ENCODE measurements at places on chromosomes 12 and 14.
A peak's percentile ranks its signal among the peaks of the same experiment; 100 is the strongest.

DNA sequence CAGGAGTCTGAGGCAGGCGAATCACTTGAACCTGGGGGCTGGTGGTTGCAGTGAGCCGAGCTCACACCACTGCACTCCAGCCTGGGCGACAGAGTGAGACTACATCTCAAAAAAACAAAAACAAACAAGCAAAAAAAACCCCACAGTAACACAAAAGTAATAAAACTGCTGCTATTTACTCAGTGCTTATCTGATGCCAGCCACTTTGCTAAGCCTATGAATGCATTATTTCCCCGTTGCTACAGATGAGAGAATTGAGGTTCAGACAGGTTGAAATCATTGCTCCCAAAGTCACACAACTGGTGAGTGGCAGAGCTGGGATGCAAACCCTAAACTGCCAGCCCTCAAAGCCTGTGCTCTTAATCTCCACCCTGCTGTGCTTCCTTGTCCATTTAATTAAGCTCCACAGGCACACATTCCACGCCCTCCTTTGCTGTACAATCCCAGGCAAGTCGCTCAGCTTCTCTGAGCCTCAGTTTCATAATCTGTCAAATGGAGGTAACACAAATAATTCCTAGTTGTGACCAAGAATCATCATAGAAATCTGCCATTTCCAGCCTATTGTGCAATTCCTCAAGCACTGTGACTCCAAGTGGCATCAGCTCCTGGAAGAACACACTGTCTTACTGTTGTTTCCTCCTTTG lies 5.7 kb upstream of the OAS3 start:
- no peak for DNase-seq

GRCh38 chr12:4243091-4243490 lies 30.5 kb upstream of the CCND2 start:
- no peak for DNase-seq

DNA sequence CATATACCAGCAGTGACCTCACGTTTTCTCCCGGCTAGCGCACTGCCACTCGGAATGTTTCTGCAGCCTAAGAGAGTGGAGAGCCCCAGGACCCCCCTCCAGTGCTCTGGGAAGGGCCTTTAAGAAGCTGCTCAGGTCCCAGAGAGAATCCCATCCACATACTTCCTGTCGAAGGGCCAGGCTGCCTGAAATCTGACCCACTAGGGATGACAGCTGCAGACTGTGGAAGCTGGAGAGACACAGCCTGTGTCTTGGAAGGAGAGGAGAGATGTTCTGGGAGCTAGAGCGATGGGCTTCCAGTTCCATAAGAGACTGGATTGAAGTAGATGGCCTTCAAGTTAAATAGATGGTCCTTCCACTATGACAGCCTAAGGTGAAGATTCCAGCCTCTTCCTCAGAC lies 54.4 kb downstream of the IQSEC3 start:
- no peak for DNase-seq

DNA sequence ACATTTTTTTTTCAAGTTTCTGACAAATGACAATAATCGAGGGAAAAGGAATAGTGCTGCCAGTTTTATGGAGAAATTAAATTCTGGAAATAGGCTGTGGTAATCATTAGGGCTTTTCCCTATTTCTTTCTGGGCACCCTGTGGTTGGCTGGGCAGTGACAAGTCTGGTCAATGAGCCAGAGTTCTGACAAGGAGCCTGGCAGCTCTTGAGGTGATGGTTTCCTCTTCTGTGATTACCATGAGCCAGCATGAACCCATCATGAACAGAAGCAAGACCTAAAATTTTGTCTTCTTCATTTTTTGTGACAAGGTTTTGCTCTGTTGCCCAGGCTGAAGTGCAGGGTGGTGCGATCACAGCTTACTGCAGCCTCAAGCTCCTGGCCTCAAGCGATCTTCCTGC lies 115.8 kb downstream of the TRAFD1 start:
- DNase-seq = no peak

- DNase-seq = no peak
These were observed 19.1 kb downstream of the DAAM1 start for GRCh38 chr14:59207506-59207933.

DNA sequence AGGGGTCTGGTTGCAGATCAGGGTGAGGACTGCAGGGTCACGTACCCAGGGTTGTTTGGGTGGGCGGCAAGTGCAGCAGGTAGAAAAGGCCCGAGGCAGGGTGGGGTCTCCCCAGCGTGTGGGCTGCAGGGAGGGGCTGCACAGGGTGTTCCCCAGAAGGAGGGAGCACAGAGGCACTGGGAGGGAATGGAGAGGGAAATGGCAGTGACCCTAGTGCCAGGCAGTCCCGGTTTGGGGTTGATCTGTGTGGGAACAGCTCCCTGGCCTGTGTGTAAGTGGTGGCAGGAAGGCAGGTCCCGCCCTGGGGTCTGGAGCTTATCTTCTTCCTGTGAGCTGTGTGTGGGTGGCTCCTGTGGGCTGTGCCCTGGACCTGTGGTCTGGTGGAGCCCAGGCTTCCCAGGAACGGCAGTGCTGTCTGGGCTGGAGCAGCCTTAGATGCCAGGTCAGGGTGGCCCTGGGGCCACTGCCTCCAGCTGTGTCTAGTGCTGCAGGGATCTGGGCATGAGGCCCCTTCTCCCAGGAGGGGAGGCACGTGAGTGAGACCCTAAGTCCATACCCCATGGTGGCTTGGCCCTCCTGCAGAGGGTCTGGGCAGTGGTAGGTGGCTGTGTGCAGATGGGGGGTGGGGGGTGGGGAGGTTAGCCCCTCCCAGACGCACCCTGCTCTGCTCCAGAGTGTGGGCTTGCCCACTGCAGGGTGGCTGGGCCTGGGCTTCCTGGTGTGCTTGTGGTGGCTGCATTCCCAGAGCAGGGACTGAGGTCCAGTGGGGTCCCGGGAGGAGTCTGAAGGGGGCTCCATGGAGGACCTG lies 363.5 kb downstream of the TMEM121 start:
- DNase-seq = peak; percentile 16

GRCh38 chr12:18935371-18935965 lies 194.1 kb upstream of the PLEKHA5 start:
- DNase-seq = no peak

GRCh38 chr12:70186436-70186835 lies 56.8 kb upstream of the CNOT2 start:
- no peak for DNase-seq

DNA sequence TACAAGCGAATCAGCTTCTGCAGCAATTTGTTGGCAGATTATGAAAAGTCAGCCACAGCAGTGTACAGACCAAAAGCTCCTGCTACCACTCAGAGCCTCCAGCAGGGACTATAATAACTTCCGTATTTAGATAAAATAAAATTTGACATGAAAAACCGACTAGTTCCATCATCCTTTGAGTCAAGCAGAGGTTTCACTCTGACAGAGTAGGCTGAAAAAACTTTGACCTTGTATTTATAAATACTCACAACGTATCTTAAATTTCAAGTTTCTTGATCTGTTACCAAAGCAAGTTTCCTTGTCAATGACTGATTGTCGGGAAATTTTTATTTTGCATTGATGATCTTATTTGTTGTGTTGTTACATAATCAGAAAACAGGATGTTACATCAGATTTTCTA lies 283.4 kb downstream of the DAD1 start:
- no peak for DNase-seq

- no peak for DNase-seq
These were observed 23.1 kb upstream of the RNASE12 start for GRCh38 chr14:20614038-20614840.

- DNase-seq = no peak
These were observed 66.5 kb downstream of the TRAFD1 start for GRCh38 chr12:112191840-112192321.

- no peak for DNase-seq
These were observed 530.2 kb downstream of the RPS29 start for GRCh38 chr14:49056021-49056420.

DNA sequence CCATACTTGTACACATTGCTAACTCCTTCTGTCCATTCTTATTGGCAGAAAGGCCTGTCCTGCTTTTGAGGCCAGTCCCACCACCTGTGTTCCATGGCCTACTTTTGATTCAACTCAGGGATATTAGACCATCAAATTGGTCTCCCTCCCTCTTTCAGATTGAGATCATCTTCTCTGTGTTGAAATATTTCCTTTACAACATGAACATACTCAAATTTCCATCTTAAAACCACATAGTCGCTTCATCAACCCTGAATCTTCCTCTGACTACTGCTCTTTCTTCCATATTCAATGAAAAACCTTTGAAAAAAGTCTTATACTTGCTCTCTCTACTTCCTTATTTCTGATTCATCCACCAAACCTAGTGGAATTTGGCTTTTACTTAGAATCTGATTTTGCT lies 34.9 kb downstream of the TRMT5 start:
- DNase-seq = no peak

- DNase-seq = peak; percentile 37
These were observed 52.4 kb upstream of the CAPRIN2 start for GRCh38 chr12:30806989-30807694.

DNA sequence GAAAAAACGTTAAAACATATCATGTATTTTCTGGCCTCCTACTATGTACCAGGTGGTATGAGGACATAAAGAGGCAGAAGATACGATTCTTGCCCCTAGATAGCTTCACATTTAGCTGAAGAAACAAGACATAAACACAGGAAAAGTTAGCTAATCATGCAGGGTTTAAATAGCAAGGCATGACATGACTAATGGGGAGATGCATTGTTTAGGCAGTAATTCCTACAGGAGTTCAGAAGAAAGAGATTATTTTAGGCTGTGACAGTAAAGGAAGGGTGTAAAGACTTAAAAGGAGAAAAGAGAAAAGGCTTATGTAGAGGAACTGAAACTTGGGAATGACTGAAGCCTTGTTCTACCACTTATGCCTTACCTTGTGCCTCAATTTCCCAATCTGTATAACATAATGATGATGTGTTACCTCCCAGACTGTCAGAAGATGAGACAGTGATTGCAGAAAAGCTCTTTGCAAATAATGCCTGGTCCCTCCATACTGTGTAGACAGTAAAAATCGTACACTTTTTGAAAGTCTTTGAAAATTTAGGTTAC lies 44.4 kb downstream of the PRKCH start:
- DNase-seq = no peak

DNA sequence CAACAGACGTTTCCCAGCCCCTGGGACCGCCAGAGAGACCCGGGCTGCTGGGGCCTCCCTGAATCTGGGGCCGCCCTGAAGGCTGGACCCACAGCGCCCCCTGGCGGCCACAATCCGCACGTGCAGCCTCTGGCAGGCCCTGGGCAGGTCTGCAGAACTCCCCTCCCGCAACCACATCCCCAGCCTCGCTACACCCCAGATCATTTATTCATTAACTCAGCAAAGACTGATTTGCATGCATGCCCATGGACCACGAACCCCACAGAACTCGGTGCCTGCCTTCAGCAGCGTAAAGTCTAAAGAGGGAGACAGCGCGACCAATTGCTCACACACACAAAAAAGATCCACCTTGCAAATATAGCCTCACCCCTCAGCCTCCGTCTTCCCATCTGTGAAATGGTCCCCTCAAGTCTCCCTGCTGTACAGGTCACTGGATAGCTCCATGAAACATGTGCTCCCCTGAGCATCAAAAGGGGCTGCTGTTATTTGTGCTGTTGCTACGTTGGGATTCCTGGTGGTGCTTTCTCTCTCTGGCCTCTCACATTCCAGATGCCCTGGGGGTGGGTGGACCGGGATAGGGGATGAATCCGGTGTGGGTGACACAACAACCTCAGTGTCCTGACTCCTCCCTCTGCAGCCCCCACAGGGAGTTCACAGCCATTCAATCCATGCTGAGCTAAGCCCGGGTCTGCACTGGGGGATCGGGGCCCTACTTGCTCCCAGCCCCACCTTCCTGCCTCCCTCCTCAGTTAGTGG lies 96.4 kb downstream of the SCARB1 start:
- peak; percentile 82 for DNase-seq

- DNase-seq = no peak
These were observed 170.0 kb upstream of the TMPO start for GRCh38 chr12:98345308-98345876.

GRCh38 chr14:63717702-63718101 lies 10.2 kb downstream of the SGPP1 start:
- DNase-seq = no peak

GRCh38 chr12:54683398-54683797 lies 35.2 kb upstream of the DCD start:
- DNase-seq = no peak

DNA sequence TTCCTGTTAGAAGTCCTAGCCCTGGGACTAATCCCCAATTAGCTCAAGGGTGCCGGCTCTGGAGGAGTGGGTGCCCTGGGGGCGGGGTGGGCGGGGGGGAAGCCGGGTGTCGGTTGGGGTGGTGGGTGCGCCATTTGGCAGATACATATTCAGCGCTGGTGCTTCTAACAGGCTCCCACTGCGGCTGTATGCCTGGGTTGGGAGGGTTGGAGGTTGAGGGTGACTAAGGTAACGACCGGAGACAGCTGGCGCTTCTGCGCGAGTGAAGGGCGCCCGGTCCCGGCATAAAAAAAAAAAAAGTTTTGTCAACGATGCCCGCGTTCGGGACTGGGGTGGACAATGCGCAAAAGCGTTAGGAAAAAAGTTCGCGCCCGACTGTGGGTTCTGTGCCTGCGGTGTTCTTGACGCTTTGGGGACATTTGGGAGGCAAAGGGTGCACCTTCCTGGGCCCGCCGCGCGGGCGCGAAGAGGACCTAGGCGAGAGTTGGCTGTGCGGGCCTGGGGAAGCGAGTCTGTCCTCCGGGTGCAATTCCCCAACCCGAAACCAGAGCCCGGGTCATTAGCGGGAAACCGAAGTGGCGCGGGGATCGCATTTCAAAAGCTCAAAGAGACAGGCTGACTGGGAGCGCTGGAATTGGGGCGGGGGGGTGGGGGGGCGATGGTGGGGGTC lies 19.2 kb downstream of the TBX3 start:
- no peak for DNase-seq

- no peak for DNase-seq
These were observed 36.8 kb downstream of the NIN start for GRCh38 chr14:50794068-50794645.

GRCh38 chr12:87820524-87821202 lies 208.5 kb downstream of the C12orf50 start:
- no peak for DNase-seq

DNA sequence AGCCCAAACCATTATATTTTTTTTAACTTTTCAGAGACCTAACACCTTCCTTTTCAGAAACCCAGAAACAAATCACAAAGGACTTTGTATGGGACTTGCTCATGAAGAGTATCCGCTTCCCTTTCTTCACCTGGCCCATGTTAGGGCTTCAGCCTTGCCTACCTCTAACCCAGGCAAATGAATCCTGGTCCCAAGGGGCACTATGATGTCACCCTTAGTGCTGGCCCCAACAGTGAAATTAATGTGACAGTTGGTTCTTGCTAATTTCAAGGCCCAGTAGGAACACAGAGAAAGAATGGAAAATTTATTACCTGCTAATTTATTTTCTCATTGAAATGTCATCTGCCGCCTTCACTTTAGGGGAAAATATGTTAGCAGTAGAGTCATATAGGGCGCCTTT lies 179.8 kb upstream of the NRXN3 start:
- DNase-seq = no peak

- no peak for DNase-seq
These were observed 128.9 kb downstream of the NCOR2 start for GRCh38 chr12:124438437-124439056.

- no peak for DNase-seq
These were observed 230.6 kb upstream of the PLEKHG7 start for GRCh38 chr12:92472201-92472600.

Data from naive thymus-derived CD4-positive, alpha-beta T cell (primary cell).